ENCODE measurements at places on chromosomes 1 and 21.

GRCh38 chr1:62672029-62672428 lies 16.2 kb downstream of the DOCK7 start:
- no peak for DNase-seq

DNA sequence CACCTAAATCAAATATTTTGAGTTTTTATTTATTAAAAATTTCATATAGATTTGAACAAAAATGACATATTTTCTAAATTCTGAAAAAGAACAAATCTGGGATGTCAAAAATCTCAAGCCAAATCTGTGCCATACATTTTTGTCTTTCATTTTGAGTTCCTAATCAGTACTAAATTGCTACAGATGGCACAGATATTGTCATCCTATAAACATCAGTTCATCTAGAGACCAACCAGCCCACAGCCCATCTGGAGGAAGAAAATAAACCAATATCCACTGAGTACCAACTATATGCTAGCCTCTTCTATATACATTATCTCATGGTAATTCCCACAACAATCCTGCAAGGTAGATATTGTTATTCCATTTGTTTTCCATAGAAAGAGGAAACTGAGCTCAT lies 156.8 kb upstream of the ATP1B1 start:
- no peak for DNase-seq

DNA sequence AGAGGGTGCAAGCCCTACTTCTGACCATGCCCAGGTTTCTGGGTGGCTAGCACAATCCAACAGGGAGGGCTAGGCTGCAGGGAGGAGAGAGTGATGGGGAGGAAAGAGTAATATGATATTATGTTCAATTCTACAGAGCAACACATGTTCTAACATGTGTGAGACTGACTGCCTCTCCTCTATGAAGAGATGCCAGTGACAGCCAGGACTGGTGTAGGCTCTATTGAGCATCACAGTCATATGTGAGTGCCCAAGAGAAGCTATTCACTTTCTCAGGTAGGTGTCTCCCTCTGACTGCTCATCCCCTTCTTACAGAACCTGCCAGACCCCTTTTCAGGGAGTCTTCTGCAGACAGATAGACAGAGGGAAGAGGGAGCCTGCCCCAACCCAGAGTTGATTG lies 446.1 kb downstream of the SIPA1L2 start:
- DNase-seq, result no peak

DNA sequence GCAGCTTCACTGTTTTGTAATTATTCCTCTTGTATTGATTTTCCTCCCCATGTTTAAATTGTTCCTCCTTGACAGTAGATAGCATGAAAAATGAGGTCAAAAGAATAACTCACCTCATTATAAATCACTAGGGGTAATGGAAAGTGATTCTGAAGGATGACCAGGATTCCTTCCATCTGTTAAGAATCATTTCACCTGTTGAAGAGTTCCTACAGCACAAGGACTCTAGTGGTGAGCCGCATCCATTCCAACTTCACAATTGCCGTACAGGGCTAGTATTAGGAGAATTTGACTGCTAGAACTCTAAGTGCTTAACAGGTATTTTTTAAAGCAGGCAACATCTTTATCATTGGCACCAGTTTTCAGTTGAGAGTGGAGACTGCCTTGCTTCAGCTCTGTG lies 13.7 kb downstream of the PPP1R12B start:
- DNase-seq, result no peak

DNA sequence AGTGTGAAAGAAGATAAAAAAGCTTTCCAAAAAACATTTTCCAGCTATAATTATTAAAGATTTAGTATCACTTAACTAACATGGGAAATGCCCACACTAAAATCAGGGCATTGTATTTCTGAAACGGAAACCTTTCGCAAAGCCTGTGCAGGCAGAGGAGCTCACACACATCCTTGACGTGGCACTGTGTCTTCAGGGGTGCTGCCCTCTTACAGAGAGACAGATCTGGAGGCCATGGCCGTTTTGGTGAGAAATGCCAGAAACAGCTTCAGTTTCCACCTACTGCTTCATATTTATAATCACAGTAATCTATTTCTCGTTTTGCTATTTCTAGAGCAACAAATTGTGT lies 26.7 kb downstream of the ATP1B1 start:
- DNase-seq, result no peak

DNA sequence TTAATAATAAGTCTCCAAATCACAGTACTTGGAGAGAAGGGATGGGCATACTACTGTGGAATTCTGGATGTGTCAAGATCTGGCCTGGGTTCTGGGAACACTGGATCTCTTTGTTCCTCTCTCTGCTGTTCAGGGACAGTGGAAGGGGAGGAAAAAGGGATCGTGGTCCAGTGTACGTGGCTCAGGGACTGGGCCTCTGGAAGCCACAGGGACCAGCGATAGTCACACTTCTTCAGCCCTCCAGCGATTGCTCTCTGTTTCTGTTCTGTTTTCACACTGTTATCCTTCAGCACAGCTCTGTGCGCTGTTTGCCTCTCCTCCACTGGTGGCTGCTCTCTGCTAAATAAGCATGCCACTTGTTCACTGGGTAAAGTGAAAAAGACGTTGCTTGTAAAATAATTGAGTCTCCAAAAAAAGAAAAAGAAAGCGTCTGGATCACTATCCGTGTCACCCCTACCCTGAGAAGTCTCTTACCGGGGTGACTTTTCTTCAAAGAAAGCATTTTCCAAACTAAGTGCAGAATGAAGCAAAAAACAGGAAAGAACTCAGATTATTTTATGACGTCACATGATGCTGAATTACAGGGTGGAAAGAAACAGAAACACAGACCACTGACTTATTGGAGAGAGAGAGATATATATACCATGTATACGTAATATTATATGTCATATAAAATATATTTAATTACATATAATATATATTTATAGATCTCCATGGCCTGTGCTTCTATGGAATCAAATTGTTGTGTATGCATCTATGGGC lies 279.4 kb downstream of the RGS7 start:
- no peak for DNase-seq

- no peak for DNase-seq
Observed at GRCh38 chr1:18691648-18692047, 61.0 kb downstream of the PAX7 start.

GRCh38 chr1:93689521-93690223 lies 8.0 kb upstream of the BCAR3 start:
- DNase-seq, result no peak

- DNase-seq, result peak; percentile 27
Observed at GRCh38 chr1:227094249-227094966, 154.3 kb downstream of the COQ8A start.

- DNase-seq, result peak; percentile 56
Observed at GRCh38 chr1:157878059-157878458, 36.5 kb upstream of the CD5L start.

DNA sequence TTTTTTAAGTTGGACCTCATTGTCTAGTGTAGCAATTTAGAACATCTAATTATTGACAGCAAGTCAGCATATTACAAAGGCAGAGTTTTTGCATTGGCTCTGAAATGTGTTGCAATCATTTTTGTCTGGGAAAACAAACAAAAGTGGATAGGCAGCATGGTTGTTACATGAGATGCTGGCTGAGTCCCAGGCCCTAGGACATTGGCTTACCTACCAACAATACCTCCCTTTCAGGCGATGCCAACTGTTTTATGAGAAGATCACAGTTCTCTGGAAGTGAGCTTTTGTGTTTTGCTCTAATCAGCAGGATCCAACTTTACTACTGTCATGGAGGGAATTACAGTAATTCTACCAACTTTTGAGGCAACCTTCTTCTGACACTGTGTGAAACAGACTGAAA lies 71.5 kb upstream of the CXADR start:
- peak; percentile 19 for DNase-seq

- no peak for DNase-seq
Observed at GRCh38 chr1:39236971-39237370, 32.5 kb downstream of the MACF1 start.

DNA sequence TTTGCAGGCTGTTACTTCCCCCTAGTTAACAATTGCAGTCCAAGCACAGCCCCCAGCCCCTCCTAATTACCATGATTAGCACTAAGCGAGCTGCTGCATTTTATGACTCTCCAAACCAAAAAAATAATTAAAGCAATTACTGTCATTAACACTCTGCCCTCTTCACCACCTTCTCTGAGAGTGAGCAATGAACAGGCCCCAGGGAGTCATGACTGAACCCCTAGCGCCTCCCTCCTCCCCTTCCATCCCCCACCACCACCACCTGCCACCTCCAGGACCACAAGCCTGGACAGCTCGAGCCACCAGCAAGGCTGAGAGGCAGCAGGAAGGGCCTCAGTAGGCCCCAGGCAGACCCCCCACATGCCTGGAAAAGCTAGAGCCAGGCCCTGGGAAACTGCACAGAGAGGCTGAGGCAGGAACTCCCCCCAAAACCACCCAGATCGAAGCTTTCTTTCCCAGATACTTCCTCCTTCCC lies 35.5 kb upstream of the ZC3H12A start:
- DNase-seq, result no peak

DNA sequence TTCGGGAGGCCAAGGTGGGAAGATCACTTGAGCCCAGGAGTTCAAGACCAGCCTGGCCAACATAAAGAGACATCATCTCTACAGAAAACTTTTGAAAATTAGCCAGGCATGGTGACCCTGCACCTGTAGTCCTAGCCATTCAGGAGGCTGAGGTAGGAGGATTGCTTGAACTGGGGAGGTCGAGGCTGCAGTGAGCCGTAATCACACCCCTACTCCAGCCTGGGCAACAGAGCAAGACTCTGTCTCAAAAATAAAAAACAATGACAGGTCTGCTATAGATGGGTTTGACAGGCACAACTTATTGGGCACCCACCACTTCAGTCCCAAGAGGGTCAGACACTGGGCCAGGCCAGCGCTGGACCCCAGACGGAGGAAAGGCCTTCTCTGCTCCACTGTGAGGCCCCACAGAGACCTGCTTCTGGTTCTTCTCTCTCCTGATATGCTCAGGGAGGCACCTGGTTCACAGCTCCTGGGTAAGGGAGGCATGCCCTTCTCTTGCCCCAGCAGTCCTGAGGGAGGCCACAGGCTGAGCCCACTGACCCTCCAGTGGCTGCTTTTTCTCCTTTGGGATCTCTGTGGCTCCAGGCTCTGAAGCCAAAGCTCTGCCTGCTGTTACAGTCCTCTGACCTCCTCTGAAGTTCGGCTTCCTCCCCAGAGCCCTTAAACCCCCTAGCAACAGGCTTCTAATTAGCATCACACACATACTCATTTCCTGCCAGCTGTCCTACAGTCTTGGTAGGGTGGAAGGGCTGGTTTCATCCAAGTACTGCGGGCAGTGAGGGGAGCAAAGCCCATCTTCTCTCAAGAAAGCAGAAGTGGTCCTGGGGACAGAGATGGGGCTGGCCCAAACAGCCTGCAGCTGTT lies 14.4 kb downstream of the S100A16 start:
- peak; percentile 69 for DNase-seq

- DNase-seq, result no peak
Observed at GRCh38 chr1:71014178-71014579, 33.4 kb downstream of the PTGER3 start.

DNA sequence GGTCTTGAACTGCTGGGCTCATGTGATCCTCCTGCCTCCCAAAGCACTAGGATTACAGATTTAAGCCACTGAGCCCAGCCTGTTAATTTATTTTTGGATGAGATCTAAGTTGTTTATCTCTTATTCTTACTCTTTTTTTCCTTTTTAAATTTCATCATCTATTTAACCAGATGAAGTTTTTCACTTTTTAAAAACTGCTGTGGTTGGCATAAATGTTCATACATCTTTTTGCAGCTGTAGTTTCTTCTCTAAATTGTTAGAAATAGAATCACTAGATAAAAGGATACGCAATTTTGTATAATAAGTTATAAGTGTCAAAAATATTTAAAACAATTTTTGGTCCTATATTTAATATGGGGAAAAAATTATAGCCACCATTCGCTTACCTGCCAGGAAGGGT lies 80.3 kb upstream of the GPR88 start:
- no peak for DNase-seq

DNA sequence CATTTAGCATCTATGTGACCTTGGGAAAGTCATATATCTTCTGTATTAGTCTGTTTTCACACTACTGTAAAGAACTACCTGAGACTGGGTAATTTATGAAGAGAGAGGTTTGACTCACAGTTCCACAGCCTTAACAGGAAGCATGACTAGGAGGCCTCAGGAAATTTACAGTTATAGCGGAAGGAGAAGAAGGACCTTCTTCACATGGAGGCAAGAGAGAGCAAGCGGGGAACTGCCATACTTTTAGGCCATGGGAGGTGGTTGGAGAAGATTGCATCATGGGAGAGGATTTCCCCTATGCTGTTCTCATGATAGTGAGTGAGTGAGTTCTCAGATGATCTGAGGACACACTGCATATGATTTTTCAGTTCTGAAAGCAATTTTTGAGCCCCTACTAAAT lies 87.9 kb downstream of the CLEC20A start:
- peak; percentile 3 for DNase-seq

DNA sequence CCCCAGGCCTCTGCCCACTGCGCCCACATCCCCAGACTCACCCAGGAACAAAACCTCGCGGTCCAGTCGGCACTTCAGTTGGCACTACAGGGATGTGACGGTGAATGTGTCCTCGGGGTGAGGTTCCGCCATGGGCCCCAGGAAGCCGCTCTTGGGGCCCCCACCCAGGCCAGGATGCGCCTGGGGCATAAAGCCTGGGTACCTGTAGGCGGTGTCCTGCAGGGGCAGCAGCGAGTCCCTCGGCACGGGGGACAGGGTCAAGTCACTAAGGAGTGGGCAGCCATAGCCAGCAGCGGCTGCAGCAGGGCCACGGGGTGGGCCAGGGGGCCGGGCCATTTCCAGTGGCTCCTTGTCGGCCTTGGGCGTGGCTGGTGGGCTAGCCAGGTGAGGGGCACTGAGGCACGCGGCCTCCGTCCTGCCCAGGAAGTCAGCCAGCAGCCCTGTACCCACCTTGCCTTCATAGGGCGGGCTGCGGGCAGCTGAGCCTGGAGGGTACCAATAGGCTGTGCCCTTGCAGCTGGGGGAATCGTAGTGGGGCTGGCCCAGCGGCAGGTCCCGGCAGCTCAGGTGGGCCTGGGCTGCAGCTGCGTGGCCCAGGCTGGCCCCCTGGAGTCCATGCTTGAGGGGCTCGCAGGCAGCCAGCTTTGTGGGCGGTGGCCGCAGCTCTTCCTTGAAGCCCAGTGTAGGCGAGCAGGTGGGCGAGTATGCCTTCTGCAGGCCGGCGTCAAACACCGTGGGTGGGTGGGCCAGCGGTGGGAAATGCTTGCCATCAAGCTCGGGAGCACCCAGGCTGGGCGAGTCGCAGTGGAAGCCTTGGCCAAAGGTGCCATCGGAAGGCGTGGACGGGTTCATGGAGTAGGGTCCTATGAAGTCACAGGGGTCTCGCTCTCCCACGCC lies 56.5 kb downstream of the AHDC1 start:
- DNase-seq, result no peak

DNA sequence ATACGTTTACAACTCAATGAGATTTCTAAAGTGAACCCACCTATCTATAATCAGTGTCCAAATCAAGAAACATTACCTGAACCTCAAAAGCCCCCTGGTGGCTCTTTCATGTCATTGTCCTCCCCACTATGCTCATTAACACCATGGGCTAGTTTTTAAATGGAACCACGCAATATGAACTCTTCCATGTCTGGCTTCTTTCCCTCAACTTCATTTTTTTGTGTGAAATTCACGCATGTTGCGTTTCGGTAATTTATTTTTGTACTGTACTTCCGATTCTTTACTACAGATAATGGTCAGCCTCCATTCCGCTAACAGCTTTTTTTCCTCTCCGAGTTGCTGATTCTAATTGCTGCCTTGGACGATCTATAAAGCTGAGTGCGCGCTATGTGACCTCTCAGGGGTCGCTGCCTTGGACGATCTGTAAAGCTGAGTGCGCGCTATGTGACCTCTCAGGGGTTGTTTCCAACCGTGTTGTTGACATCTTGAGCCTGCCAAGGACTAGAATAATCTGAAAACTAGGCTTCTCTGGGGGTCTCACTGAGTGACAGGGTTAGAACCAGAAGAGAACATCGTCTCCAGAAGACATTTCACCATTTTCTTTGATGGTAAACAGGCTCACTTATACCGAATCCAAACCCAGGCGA lies 1.1 kb upstream of the CACYBP start:
- DNase-seq, result peak; percentile 51

- DNase-seq, result no peak
Observed at GRCh38 chr1:17315542-17316130, 7.6 kb downstream of the PADI4 start.

Measured in fibroblast of lung (primary cell).